ENCODE measurements at places on chromosomes 3 and 15. TPM values are rescaled to one million over a fixed set of nuclear protein-coding genes. Genes with fewer than 3 reads are reported as not detected.

The CFAP92 gene
- total RNA-seq = 2.6 TPM

The DYNLT2B gene
- 11.4 TPM for total RNA-seq

The KBTBD13 gene
- 0.05 TPM for total RNA-seq

The LRRC58 gene
- total RNA-seq = 15.8 TPM

The PLA2G4E gene
- not detected for total RNA-seq

The TF gene
- 9.3 TPM for total RNA-seq

The GPR176 gene
- total RNA-seq = 131 TPM

The VGLL3 gene
- total RNA-seq = 10.4 TPM

The MCF2L2 gene
- 7.3 TPM for total RNA-seq

The LRTM1 gene
- not detected for total RNA-seq

The UQCRC1 gene
- 323 TPM for total RNA-seq

The MUC20 gene
- total RNA-seq = 0.57 TPM

The TUSC7 gene
- not detected for total RNA-seq

The HIGD2B gene
- not detected for total RNA-seq

The MOBP gene
- 0.39 TPM for total RNA-seq

The CACNA2D3 gene
- total RNA-seq = 4.0 TPM

The RETNLB gene
- total RNA-seq = not detected

The CNTN6 gene
- not detected for total RNA-seq

The SV2B gene
- 1.4 TPM for total RNA-seq

The ZIC1 gene
- total RNA-seq = 30.3 TPM

The C3orf85 gene
- not detected for total RNA-seq

The FBXL22 gene
- 0.46 TPM for total RNA-seq

The GOLGA6L9 gene
- total RNA-seq = 7.3 TPM

The CHAC1 gene
- 31.0 TPM for total RNA-seq

The SETD5 gene
- total RNA-seq = 279 TPM

The RASGRF1 gene
- total RNA-seq = 0.85 TPM

The NPAP1 gene
- total RNA-seq = 0.11 TPM

The NECTIN3 gene
- total RNA-seq = 23.0 TPM

The FMN1 gene
- 3.6 TPM for total RNA-seq

The MYEF2 gene
- 112 TPM for total RNA-seq
